ENCODE measurements at places on chromosomes 11 and 22.

- no peak for DNase-seq
Observed at GRCh38 chr11:126405374-126405773, 49.9 kb downstream of the ST3GAL4 start.

DNA sequence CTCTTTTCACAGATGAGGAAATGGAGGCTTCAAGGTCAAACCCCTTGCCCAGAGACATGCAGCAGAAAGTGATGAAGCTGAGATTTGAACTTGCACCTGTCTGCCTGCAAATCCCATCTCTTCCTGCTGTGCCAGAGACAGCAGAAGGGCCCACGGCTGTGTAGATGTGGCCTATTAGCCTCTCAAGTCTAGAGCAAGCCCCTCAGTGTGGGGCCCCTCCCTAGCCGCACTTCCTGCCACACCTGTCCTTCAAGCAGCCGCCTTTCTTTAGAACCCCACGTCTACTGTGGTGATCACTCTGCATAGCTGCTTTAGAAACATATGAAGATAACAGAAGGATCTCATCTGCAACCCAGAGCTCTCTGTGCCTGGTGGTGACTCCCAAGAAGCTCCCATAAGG lies 41.2 kb upstream of the JAM3 start:
- DNase-seq: no peak

DNA sequence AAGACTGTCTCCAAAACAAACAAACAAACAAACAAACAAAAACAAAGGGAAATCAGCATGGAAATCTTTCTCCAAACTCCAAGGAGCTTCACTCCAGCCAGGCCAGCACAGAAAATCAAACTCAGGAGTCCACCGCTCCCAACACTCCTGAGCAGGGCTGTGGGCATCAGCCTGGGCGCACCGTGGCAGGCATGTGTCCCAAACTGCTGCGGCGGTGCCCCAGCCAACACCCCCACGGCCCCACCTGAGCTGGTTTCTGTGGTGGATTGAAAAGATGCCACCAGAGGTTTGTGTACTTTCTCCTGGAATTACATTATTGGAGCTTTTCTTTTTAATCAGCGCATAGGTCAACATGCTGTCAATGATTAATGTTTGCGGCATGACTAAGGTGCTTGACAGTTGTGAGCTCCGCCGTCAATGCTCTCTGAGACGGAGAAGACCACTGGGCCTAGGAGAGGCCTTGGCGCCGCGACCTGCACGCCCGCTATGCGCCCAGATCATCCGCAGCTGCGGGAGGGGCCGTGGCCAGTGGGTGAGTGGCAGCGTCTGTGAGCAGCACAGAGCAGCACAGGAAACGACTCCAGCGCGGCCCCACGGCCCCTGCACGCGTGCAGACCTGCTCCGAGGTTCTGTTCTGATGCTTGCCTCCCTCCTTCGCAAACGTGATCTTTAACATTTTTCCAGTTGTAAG lies 18.1 kb downstream of the DRD4 start:
- DNase-seq: no peak

DNA sequence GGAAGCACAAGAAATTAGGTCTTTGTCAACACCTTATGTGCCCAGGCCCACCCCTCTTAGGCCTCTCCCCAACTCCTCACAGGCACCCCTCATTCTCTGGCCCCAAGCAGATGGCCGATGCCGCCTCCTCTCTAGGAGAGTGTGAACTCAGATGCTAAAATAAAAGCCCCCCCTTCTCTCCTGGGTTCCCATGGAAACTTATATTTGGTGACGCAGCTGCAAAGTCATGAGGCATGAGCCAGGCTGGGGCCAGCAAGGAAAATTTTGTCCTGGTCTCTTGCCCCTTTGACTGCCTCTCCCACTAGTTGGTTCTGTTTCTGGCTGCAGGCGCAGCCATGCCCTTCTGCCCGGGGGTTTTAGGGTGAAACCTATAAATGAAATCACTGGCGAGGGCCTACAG lies 11.8 kb downstream of the RCOR2 start:
- no peak for DNase-seq

GRCh38 chr11:124842305-124842704 lies 22.9 kb upstream of the ROBO3 start:
- DNase-seq: no peak

- peak; percentile 14 for DNase-seq
Observed at GRCh38 chr22:36227396-36227795, 11.9 kb downstream of the APOL2 start.

- no peak for DNase-seq
Observed at GRCh38 chr11:128709402-128709801, 15.5 kb downstream of the FLI1 start.

- DNase-seq: peak; percentile 15
Observed at GRCh38 chr11:35087648-35088047, 51.3 kb upstream of the CD44 start.

GRCh38 chr11:43930868-43931716 lies 11.3 kb upstream of the C11orf96 start:
- no peak for DNase-seq

GRCh38 chr11:32531528-32531927 lies 52.1 kb upstream of the EIF3M start:
- DNase-seq: no peak
